Activated naive CD8-positive, alpha-beta T cell treated with anti-CD3 and anti-CD28 coated beads for 36 hours (primary cell): ENCODE measurements at places on chromosomes 12 and 14.

GRCh38 chr12:94938583-94938982 is 64.9 kb downstream of the NDUFA12 start:
- H3K27ac ChIP-seq = no peak overlapping the region
- no peak overlapping the region for H3K4me3 ChIP-seq
- H3K4me1 ChIP-seq = peaks cover 16% of the 10 kb centered on the region
- peaks cover 4% of the 10 kb centered on the region for H3K27me3 ChIP-seq

- H3K27ac ChIP-seq = no peak overlapping the region
- H3K4me1 ChIP-seq = no peaks in the 10 kb centered on the region
- peaks cover 4% of the 10 kb centered on the region for H3K36me3 ChIP-seq
- DNase-seq = no peak
These were observed 139.2 kb downstream of the SLC2A13 start for GRCh38 chr12:39966721-39967120.

DNA sequence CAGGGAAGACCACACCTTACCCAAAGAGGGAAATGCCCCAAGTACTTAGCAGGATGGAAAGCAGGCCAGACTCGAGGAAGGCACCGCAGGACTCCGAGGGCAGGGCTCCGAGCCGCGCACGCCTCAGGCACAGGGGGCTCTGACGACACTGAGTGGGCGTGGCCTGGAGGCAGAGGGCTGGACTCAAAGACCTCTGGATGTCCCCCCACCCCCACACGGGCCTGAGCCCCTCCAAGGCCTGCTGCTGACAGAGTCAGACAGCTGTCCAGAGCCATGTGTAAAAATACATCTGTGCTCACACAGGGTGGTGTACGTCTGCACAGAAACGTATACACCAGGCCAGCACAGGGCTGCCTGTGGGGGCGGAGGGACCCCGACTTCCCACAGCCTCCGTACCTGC is 1.4 kb downstream of the AKT1 start:
- peak; percentile 72 for DNase-seq
- H3K36me3 ChIP-seq = no peaks in the 10 kb centered on the region

DNA sequence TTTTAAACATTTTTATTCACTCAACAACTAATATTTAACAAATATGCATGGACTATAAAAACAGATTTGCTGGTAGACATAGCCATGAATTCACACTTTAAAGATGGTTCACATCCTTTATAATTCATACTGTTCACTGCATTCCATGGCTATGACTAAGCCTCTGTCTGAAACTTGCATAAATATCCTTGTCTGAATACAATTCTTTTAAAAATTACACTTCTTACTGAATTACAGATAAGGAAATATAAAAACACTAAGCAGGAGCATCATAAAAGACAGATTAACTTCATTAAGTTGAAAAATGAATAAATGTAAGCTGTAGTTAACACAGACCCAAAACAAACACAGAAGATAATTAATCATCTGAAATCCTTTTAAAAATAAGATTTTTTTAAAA is 53.8 kb downstream of the GXYLT1 start:
- no peak overlapping the region for H3K27ac ChIP-seq
- peaks cover 22% of the 10 kb centered on the region for H3K36me3 ChIP-seq
- no peak overlapping the region for H3K4me3 ChIP-seq
- no peak for DNase-seq
- peaks cover 20% of the 10 kb centered on the region for H3K4me1 ChIP-seq
- no peaks in the 10 kb centered on the region for H3K27me3 ChIP-seq

DNA sequence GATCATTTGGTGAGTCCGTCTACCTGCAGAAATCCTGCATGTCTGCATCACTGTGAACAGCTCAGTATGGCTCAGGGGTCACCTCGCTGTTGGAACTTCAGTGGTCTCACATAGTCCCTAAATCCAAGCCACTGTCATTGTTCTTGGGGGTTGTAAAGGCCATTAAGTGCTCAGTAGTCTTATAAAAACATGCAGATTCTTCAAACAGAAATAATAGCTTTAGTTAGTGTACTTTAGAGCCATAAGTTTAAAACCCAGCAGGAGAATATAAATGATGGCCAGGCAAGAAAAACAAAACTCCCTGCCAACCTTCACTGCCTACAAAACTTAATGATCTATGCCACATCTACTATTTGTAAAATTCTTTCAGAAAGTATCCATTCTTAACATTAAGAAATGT is 396.3 kb downstream of the SYT1 start:
- H3K36me3 ChIP-seq = no peaks in the 10 kb centered on the region
- no peaks in the 10 kb centered on the region for H3K27me3 ChIP-seq
- no peak overlapping the region for H3K27ac ChIP-seq
- no peaks in the 10 kb centered on the region for H3K4me1 ChIP-seq

GRCh38 chr14:99426813-99427346 is 53.8 kb downstream of the SETD3 start:
- no peak overlapping the region for H3K27ac ChIP-seq
- DNase-seq = no peak
- no peak overlapping the region for H3K4me3 ChIP-seq
- H3K27me3 ChIP-seq = no peaks in the 10 kb centered on the region

DNA sequence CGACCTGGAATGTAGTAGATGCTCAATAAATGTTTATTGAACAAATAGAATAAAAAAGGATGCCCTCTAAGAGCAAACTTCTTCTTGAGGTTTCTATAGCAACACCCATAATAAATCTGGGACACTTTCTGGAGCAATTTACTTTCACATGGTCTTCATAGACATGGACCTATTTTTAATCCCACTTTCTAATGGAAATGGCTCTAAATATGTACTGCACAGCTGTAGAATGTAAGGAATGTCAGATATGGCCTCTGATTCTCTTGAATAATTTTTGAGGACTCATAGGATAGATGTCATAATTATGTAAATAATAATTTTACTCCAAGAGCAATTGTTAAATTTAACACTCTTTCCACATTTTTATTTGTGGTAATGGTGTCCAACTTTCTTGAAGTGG is 133.5 kb upstream of the DAAM1 start:
- no peak overlapping the region for H3K27ac ChIP-seq
- H3K4me3 ChIP-seq = no peak overlapping the region
- H3K27me3 ChIP-seq = peaks cover 4% of the 10 kb centered on the region
- H3K36me3 ChIP-seq = no peaks in the 10 kb centered on the region
- DNase-seq = no peak

- H3K4me1 ChIP-seq = no peaks in the 10 kb centered on the region
- H3K27ac ChIP-seq = no peak overlapping the region
- no peak for DNase-seq
- no peak overlapping the region for H3K4me3 ChIP-seq
- H3K27me3 ChIP-seq = no peaks in the 10 kb centered on the region
- H3K36me3 ChIP-seq = peaks cover 20% of the 10 kb centered on the region
These were observed 97.6 kb downstream of the POLR3B start for GRCh38 chr12:106455111-106455510.
